Substantia nigra (tissue), 51 donors: ENCODE measurements at places on chromosomes 5 and 9.

DNA sequence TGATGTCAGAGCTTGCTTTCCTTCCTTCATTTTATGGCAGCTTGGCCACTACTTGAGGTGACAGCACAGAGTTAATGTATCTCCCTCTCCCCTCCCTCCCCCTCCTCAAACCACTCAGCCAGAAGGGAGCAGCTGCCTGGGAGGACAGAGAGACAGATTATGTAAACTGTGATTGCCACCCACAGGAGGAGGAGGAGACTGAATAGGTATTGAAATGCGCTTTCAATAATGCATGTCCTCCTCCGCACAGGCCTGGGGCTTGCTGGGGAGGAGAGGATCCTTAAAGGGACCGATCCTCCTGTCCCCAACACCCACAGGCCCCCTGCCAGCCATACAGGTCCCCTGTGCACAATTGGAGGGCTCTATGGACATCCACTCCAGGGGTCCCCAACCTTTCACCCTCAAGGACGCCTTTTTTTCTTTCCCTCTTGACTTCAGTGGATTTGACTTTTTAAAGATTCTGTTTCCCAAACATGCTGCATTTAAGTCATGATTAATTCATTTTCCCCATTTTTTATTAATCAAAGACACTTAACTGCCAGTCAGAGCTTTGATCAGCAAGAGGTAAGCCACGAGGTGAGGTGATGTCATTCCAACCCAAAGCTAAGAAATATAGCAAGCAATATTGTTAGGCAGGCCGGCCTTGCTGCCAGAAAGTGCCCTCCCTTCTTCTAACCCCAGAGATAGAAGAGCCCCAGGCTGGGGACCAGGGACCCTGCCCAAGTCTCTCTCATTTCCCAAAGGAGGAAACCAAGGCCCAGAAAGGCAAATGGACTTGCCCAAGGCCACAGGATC, 47.5 kb upstream of the CPLX2 start:
- no peak for DNase-seq

GRCh38 chr9:100933656-100934055, 94.9 kb upstream of the PLPPR1 start:
- no peak for DNase-seq

DNA sequence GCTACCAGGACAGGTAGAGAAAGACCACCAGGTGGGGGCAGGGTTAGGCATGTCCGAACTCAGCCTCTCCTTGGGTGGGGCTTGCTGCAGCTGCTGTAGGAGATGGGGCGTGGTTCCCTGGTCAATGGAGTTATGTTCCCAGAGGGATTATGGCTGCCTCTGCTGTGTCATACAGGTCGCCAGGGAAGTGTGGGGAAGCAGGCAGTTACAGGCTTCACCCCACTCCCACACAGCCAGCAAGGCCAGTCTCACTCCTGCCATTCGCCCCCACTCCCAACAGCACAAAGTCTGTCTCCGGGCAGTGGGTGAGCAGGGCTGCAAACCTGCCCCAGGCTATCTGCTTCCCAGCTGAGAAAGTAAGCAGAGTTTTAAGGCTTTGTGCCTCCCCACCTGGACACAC, 20.0 kb upstream of the CEP72 start:
- DNase-seq = no peak

DNA sequence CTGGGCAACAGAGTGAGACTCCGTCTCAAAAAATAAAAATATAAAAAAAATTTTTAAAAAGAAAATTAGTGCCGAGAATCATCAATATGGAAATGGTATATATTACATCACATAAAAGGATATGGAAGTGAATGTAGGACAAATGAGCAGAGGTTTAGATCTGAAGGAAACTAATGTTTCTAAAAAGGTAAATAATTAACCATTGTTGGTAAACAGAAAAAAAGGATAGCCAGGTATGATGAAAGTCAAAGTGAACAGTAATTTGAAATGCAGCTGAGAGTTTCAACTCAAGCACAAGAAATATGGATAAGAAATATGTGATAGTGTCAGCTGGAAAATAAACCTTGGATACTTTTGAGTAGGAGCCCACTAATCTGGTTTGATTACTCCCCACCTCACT, 76.2 kb downstream of the CPLANE1 start:
- no peak for DNase-seq

DNA sequence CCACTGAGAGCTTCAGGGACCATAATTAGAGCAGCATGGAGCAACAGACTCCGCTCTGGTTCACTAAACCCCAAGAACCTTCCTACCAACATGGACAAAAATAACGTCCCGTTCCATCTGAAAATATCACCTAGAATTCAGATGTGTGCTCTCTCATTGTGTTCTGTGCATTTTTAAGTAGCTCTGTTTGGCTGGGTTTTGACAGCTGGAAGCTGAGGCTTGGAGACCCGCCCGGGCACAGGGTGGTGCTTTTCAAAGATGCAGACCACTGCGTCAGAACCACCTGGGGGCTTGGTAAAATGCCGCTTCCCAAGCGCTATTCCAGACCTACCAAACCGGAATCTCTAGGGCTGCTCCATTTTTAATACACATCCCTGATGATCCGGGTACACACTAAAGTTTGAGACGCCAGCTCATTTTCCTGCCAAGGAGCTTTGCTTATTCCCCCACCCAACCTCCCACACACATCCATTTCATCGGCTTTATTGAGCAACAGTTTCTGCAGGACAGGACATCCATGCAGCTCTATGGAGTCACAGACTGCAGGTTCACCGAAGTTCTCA, 104.8 kb downstream of the GABBR2 start:
- no peak for DNase-seq
